ENCODE measurements at places on chromosomes 13 and 19.

- no peak for DNase-seq
These were observed 220.8 kb downstream of the COG6 start for GRCh38 chr13:39876258-39876657.

DNA sequence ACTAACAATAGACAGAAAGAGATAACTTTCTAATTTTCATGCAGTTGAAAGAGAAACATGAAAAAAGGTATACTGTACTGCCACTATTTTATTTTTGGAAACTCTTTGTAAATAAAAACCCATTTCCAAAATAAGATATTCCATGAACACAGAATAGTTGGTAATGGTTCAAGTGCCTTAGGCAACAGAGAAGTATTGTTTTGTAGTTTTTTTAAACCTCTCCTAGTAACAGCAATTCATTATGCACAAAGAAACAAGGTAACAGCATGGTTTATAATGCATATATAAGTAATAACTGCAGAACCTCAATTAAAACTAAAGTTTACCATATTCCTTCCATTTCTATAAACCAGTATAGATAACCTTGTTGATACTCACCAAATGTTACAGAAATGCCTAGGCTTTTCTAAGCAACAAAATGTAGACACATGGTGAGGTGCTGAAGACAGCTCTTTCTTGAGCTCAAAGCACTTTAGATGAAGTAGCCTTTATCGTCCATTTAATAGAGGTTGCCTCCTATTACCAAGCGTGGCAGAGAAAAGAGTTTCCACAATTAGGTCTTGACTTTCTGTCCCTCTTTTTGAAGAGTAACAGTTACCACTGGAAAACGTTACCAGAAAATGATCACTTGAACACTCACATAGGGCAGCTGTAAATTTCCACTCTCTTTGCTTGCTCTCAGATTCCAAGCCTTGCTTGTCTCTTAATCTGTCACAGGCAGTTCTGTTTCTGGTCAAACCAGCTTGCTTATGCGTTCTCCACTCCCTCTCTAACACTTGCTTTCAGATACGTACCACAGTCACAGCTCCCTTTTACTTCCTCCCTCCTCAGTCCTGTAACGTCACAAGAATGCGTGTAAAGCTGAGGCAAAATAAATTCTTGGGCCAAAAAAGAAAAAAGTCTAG is 42.9 kb downstream of the CAB39L start:
- DNase-seq: peak; percentile 14

- no peak for DNase-seq
These were observed 13.8 kb downstream of the COL5A3 start for GRCh38 chr19:9996541-9996940.

GRCh38 chr19:13748169-13748828 is 16.0 kb upstream of the MRI1 start:
- DNase-seq: no peak

GRCh38 chr13:40969169-40969901 is 49.8 kb downstream of the ELF1 start:
- no peak for DNase-seq

DNA sequence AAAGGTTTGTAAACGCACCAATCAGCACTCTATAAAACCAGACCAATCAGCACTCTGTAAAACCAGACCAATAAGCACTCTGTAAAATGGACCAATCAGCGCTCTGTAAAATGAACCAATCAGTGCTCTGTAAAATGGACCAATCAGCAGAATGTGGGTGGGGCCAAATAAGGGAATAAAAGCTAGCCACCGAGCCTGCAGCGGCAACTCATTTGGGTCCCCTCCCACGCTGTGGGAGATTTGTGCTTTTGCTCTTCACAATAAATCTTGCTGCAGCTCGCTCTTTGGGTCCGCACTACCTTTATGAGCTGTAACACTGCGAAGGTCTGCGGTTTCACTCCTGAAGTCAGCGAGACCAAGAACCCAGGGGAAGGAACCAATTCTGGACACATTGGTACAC is 28.0 kb downstream of the ZNF175 start:
- DNase-seq: no peak

DNA sequence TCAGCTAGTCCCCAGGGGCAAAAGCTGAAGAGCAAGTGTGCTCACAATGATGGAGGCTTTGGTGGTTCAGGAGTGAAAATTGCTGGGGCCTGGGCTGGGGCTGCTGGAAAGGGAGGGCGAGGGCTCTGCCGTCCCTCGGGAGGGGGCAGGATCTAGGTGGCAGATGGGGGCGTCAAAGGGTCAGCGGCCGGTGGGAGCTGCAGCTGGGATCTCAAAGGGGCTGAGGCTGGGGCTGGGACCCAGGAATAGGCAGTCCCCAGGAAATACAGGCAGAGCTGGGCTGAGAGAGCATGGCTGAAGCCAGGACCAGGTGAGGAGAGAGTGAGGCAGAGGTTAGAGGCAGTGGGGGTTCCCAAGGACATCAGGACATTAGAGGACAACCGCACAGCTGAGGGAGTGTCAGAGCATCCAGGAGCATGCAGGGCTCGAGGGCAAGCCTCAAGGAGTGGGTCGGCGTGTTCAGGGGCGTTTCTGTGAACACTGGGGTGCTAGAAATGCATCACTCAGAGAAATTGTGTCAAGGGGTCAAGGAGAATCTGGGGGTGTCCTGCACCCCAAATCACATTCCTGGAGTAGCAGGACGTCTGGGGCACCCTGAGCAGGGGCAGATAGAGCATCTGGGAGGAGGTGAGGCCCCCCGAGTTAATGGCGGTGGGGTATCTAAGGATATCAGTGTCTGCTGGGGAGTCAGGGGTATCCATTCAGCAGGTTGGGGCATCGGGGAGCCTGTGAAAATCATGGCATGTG is 1.2 kb upstream of the SYNE4 start:
- no peak for DNase-seq

GRCh38 chr13:77653301-77653700 is 44.2 kb upstream of the SLAIN1 start:
- no peak for DNase-seq

DNA sequence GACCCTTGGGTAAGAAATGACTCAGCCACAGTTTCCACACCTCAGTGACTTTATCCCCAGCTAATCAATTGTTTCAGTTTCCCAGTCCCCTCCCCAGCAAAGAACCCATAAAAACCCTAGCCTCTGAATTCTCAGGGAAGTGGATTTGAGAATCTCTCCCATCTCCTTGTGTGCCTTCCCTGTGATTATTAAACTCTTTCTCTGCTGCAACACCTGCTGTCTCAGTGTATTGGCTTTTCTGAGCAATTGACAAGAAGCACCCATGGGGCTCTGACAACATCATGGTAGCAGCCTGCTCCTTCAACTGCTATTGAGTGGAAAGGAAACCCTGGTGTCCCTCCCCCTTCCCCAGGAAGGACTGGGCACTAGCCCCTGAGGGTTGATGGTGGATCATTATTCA is 73.7 kb downstream of the UQCRFS1 start:
- no peak for DNase-seq

DNA sequence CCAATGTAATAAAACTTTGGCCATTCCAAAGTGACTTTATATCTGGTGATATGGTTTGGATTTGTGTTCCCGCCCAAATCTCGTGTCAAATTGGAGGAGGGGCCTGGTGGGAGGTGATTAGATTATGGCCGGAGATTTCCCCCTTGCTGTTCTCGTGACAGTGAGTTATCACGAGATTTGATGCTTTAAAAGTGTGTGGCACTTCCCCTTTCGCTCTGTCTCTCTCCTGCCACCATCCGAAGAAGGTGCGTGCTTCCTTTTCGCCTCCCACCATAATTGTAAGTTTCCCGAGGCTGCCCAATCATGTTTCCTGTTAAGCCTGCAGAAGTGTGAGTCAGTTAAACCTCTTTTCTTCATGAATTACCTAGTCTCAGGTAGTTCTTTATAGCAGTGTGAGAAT is 9.3 kb upstream of the NALCN start:
- DNase-seq: no peak

DNA sequence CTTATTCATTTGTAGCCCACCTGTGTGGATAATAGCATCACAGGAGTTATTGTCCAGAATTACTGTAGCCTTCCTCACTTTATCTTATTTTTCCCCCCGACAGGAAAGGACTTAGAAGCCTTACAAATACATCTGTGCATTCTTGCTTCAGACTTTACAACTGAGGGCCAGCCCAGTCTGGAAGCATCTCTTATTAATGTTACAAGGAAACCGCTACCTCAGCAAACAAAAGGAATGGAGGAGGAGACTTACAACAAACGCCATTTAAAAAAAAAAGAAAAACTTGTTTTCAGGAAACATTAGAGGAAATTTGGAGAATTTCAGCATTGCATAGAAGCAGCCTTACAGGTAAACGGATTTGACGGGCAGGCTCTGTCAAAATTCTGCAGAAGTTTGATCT is 45.2 kb downstream of the GARRE1 start:
- no peak for DNase-seq

DNA sequence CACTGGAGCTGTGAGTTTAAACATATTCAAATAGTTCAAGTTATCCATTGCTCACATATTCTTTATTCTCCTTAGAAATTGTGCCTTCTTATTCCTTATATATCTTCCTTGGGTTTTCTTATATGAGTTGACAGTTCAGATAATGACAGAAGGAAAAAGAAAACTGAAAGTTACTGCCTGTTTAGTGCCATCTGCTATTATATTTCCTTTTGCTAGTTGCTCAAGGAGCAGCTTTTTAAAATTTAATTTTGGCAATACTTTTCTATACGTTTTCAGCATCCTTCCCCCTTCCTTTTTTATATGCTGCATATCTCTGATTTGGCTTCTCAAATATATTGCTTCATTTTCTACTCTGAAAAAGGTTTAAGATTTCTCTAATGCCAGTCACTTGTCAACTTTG is 903.1 kb upstream of the SPRY2 start:
- no peak for DNase-seq

DNA sequence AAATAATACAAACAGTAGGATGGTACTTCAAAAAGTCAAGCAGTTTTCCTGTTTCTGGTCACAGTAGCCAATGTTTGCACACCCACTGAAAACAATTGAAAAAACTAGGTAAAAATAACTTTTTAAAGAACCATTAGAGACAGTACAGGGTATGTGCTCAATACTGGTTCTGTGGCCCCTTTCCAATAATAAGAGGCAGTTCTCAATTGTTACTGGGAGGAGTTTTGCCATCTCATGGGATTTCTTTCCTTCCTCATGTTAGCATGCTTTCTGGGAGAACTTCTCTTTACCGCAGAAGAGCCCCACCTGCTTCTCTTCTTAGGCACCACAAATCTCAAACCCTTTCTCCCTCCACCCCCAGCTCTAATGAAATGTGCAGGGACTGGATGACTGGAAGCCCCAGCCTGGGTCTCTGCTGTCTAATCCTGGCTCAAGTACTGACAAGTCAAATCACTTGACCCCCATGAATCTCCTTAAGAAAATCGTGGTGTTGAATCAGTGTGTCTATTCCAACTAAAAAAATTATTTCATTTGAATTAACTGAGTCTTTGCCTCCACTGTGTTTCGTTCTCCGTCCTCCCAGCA is 14.6 kb downstream of the METTL21C start:
- no peak for DNase-seq

DNA sequence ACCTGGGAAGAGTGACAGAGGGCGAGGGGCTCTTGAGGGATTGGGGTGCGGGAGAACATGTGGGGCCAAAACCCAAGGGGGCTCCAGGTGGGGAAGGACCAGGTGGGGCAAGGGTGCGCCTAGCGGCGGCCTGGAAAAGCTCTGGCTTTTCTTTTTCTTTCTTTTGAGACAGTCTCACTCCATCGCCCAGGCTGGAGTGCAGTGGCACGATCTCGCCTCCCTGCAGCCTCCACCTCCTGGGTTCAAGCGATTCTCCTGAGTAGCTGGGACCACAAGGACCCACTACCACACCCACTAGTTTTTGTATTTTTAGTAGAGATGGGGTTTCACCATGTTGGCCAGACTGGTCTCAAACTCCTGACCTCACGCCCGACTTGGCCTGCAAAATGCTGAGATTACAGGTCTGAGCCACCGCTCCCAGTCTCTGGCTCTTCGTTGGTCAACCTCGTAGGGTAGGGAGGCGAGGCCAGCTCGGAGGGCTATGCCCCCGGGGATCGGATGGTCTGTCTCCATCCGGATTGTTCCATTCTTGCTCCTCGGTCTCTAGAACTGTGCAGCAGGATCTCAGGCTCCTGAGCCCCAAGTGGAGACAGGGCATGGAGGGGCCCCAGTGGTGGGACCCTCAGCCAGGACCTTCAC is 3.7 kb downstream of the GADD45B start:
- DNase-seq: no peak

GRCh38 chr19:6739883-6740588 is 556 bp downstream of the TRIP10 start:
- DNase-seq: no peak

DNA sequence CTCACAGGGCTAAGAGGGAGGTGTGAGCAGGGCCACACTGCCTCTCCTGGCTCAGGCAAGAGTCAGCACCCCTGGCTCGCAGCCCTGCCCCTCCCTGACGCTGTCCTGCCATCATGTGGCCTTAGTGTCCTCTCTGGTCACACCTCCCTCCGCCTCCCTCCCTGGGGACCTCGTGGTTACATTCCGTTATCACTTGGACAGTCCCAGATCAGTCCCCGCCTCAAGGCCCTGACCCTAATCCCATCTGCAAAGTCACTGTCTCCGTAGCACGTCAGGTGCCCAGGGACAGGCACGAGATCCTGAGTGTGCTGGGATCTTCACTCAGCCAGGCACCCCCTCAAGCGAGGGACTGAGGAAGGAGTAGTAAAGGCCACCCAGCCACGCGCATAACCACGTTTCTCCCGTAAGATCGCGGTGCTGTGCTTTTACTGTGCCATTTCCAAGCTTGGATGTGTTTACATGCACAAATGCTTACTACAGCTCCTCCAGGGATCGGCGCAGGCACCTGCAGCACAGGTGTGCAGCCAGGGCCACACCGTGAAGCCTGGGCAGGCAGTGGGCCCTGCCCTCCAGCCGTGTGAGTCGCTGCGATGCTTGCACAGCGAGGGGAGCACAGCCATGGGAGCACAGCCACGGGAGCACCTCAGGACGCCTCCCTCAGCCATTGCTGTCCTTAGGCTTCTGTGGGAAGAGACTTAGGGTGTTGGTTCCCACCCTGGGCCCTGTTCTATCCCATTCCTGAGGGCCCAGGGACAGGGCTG is 10.7 kb upstream of the TMEM255B start:
- DNase-seq: no peak

DNA sequence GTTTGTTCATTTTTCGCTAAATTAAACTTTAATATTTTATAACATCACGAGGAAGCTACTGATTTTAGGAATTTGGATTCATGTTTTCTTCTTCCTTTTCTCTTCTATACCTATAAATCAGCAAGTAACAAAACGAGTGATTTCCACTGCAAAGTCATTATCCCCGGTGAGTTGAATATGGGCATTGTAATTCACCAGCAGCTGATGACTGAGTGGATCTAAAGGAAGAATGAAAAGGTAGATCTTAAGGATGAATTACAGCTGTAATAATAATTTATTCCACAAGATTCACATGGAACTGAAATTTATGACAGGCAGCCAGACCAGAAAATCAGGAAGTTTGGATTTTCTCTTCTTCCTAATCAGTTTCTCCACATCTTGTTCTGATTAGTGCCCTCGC is 111.4 kb downstream of the GPC6 start:
- DNase-seq: no peak

GRCh38 chr13:66703597-66703996 is 526.5 kb downstream of the PCDH9 start:
- no peak for DNase-seq

GRCh38 chr19:9608912-9609311 is 12.1 kb downstream of the ZNF561 start:
- DNase-seq: no peak

- DNase-seq: no peak
These were observed at the start of gene FCGBP for GRCh38 chr19:39934584-39935363. FCGBP (minus strand) TSS chr19:39934634.

All from neuronal stem cell (in vitro differentiated cells).